ENCODE measurements at places on chromosomes 1 and 21. TPM values are rescaled to one million over a fixed set of nuclear protein-coding genes. Genes with fewer than 3 reads are reported as not detected.

DNA sequence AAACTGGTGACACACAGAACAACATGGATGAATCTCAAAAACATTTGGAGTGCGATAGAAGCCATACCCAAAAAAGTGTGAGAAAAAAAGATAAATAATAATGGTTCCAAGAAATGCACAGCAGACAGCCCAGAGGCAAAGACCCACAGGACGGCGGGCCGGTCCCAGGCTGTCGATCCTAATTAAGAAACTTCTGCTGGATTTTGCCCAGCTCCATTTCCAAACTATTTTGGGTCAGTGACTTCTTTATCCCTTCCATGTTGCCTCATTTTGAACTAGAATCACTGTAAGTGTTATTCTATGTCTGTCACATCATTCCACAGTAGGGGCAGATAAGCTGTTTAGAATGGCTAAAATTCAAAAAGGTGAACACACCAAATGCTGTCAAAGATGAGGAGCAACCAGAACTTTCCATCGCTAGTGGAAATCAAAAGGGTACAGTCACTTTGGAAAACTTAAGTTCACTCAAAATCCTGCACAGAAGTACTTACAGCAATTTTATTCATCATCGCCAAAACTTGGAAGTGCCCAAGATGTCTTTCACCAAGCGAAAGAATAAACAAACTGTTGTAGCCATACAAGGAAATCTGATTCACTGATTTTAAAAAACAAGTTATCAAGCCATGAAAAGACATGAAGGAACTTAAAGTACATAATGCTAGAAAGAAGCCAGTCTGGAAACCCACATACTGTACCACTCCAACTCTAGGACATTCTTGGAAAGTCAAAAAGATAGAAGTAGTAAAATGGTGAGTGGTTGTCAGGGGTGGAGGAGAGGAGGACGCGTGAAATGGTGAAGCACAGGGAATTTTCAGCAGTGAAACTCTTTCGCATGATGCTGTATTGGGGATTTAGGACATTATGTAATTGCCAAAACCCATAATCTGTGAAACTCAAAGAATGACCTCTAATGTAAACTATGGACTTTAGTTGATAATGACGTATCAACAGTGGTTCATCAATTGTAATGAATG, 7.5 kb downstream of the NBPF1 start:
- no peak overlapping the region for H3K4me3 ChIP-seq
- H3K27ac ChIP-seq = no peak overlapping the region
- no peaks in the 10 kb centered on the region for H3K27me3 ChIP-seq
- DNase-seq = no peak

- no peaks in the 10 kb centered on the region for H3K36me3 ChIP-seq
- no peak for DNase-seq
- no peak overlapping the region for H3K27ac ChIP-seq
- H3K4me1 ChIP-seq = peaks cover 47% of the 10 kb centered on the region
- H3K4me3 ChIP-seq = no peak overlapping the region
- H3K27me3 ChIP-seq = no peaks in the 10 kb centered on the region
These were observed 2.5 kb upstream of the TTLL10 start for GRCh38 chr1:1171161-1171545.

GRCh38 chr1:65765631-65766030, 27.1 kb upstream of the PDE4B start:
- no peak overlapping the region for H3K27ac ChIP-seq
- no peaks in the 10 kb centered on the region for H3K27me3 ChIP-seq
- DNase-seq = no peak
- H3K36me3 ChIP-seq = no peaks in the 10 kb centered on the region

DNA sequence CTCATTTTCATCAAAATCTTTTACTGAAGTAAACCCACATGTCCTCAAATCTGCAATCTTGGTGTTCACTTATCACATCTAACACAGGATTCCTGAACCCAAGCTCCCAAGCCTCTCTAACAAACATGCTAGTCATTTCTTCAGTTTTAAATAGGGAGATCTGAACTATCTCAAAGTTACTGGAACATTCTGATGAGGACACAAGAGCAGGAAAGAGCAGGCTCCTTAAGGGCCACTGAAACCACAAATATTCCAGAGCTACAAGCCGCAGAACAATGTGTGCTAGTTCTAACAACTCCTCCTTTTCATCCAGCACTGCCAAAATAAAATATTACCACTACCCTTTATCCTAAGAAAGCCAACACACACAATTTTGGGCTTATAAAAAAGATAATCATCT, 38.9 kb downstream of the WARS2 start:
- H3K27ac ChIP-seq = no peak overlapping the region
- H3K4me3 ChIP-seq = no peak overlapping the region
- no peaks in the 10 kb centered on the region for H3K27me3 ChIP-seq
- no peak for DNase-seq
- H3K36me3 ChIP-seq = no peaks in the 10 kb centered on the region

DNA sequence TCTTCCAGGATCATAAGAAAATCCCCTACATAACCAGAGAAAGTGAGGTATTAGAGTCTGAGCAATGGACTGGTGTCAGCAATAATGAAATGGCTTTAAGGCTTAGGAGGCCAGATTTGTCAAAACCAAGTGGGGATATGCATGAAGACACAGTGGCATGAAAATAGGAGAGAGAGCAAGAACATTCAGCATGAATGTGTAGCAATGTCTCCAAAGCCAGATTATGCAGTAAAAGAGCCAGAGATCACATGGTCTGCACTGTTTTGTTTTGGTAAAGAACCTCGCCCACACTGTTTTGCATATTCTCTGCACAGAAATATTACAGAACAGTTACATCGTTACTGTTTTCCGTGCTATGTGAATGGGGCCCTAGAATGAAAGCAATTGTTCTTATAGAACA, 589.4 kb downstream of the PLPP3 start:
- no peak for DNase-seq
- H3K36me3 ChIP-seq = no peaks in the 10 kb centered on the region
- no peaks in the 10 kb centered on the region for H3K27me3 ChIP-seq
- H3K4me3 ChIP-seq = no peak overlapping the region
- no peak overlapping the region for H3K27ac ChIP-seq

GRCh38 chr1:76147917-76148316, 73.4 kb downstream of the ST6GALNAC3 start:
- H3K4me3 ChIP-seq = no peak overlapping the region
- no peaks in the 10 kb centered on the region for H3K36me3 ChIP-seq
- no peaks in the 10 kb centered on the region for H3K4me1 ChIP-seq

DNA sequence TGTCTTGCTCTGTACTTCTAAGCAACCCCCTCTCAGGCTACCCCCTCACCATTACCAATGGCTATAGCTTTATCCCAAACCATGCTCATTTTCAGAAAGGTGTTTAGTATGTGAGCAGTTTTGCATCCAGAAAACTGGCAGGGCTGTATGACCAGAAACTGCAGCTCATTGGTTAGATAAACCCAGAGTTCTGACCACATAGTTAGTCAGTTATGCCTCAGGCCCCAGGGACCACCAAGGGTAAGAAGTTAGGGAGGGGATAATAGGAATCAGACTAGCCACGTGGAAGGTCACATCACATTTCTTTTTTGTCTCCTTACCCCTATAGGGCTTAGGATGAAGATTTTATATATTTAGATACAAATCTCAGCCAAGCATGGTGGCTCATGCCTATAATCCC, 1.2 kb downstream of the ITGA10 start:
- DNase-seq = no peak
- no peak overlapping the region for H3K27ac ChIP-seq
- H3K4me1 ChIP-seq = no peaks in the 10 kb centered on the region
- H3K4me3 ChIP-seq = no peak overlapping the region

GRCh38 chr1:248786156-248786555, 30.6 kb upstream of the LYPD8 start:
- no peak for DNase-seq
- no peaks in the 10 kb centered on the region for H3K4me1 ChIP-seq
- H3K27me3 ChIP-seq = no peaks in the 10 kb centered on the region
- H3K36me3 ChIP-seq = no peaks in the 10 kb centered on the region

DNA sequence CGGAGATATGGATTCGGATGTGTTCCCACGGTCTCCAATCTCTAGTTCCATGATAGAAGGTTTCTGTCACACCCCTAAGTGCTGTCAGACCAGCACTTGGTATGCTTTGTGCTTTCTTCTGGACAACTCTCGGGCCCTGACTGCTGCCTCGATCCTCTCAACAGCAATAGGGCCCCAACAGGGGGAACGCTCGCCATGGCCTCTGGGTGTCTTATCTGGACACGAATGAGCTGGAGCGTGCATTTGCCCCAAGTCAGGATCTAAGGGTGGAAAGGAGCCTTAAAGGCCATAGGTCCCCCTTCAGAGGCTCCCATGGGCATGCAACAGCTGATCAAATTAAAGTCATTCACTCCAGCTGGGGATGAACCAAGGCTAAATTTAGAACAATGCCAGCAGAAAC, 76.8 kb downstream of the TCP10L start:
- no peak overlapping the region for H3K27ac ChIP-seq

- no peak overlapping the region for H3K27ac ChIP-seq
- no peaks in the 10 kb centered on the region for H3K36me3 ChIP-seq
These were observed 170.8 kb downstream of the ZSCAN20 start for GRCh38 chr1:33643216-33643615.

GRCh38 chr1:9425859-9426258, 113.4 kb upstream of the SLC25A33 start:
- H3K27me3 ChIP-seq = no peaks in the 10 kb centered on the region
- no peaks in the 10 kb centered on the region for H3K36me3 ChIP-seq
- no peak for DNase-seq
- peaks cover 56% of the 10 kb centered on the region for H3K4me1 ChIP-seq

DNA sequence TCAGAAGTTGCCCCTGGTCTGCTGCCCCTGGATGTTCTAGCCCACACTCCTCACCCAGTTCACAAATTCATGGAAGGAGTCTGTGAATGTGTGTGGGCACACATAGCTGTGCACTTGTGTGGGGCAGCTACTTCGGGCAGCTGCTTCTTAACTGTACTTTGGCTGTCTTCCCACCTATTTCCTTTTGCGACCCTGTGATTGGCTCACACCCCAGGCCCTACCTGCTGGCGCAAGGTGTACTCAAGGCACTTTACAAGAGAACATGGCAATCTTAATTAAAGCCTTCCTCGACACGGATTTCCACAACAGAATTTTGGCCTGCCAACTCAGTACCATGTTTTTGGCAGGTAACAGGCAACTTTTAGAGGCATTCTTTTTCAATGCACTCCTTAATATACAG, 86.5 kb upstream of the CTTNBP2NL start:
- no peak overlapping the region for H3K4me3 ChIP-seq
- DNase-seq = no peak

- peaks cover 13% of the 10 kb centered on the region for H3K27me3 ChIP-seq
- DNase-seq = no peak
- peaks cover 16% of the 10 kb centered on the region for H3K4me1 ChIP-seq
- H3K27ac ChIP-seq = no peak overlapping the region
These were observed 3.1 kb downstream of the DNM3 start for GRCh38 chr1:171844381-171844780.

DNA sequence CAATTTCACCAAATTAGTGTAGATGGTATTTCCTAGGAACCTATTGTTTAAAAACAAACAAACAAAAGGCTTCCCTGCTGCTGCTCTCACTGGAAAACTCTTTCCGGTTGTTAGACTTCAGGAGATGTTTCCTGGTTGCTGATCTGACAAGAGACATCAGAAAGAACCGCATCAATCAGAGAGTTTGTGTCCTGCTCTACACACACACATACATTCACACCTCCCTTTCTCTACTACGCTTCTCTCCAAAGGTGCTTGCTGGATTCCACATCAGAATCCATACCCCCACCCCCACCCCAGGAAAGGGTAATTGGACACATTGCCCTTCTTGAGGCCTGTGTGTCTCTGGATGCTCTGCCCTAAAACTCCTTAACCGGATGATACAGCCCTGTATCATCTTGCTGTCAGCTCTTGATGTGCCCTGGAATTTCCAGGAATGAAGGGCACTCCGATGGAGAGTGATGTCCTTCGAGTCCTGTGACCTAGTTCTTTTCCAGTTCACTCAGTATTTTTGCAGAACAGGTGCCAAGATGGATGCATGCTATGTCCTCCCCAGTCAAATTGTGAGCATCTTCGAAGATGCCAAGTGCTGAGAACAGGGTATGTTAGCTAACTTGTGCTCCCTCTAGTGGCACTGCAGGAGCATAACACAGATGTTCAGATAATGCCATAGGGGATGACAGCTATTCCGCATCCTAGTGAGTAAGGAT, 113.7 kb upstream of the SLC35F3 start:
- H3K27ac ChIP-seq = no peak overlapping the region
- H3K4me3 ChIP-seq = no peak overlapping the region
- H3K36me3 ChIP-seq = no peaks in the 10 kb centered on the region
- no peaks in the 10 kb centered on the region for H3K27me3 ChIP-seq
- no peaks in the 10 kb centered on the region for H3K4me1 ChIP-seq
- DNase-seq = peak; percentile 38

DNA sequence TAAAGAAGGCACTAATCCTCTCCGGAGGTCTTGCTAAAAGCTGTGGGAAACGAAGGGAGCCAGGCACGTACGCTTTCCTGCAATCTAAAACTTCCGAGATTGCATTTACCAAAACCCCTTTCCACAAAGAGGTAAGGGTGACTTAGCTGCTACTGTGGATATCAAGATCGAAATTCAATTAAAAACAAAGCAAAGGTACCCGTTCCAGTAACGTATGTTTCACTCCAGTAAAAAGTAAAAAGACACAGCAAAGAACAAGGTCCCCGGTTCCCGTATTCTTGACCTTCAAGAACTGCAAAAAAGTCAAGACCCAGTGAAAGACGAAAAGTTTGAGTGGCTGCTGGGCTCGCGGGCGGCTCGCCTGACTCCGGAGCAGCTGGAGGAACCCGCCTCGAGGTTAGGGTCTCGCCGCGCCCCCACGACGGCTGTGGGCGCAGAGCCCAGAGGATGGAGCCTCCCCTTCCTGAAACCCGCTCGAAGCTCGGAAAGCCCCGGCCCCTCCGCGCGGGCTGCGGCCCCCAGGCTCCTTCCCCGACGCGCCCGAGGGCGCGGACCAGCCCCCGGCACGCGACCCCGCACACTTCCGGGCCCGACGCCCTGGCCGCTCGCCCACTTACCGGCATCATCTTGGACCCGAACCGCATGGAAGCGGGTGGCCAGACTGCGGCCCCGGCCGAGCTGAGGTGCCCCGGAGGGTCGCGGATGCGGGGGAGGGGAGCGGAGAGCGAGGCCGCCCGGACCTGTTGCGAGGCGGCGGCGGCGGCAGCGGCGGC, 524 bp downstream of the TP53BP2 start:
- H3K27ac ChIP-seq = peak overlapping the region; percentile 98
- no peaks in the 10 kb centered on the region for H3K36me3 ChIP-seq
- DNase-seq = peak; percentile 72
- no peaks in the 10 kb centered on the region for H3K27me3 ChIP-seq
- H3K4me3 ChIP-seq = peak overlapping the region; percentile 74
- peaks cover 52% of the 10 kb centered on the region for H3K4me1 ChIP-seq

TMEM269 gene
- 0.36 TPM for total RNA-seq

FCRL1 gene
- total RNA-seq = not detected

BRDT gene
- not detected for total RNA-seq

BRINP2 gene
- not detected for total RNA-seq

GUCA2A gene
- total RNA-seq = not detected
